ENCODE measurements at places on chromosomes 16 and 17.

DNA sequence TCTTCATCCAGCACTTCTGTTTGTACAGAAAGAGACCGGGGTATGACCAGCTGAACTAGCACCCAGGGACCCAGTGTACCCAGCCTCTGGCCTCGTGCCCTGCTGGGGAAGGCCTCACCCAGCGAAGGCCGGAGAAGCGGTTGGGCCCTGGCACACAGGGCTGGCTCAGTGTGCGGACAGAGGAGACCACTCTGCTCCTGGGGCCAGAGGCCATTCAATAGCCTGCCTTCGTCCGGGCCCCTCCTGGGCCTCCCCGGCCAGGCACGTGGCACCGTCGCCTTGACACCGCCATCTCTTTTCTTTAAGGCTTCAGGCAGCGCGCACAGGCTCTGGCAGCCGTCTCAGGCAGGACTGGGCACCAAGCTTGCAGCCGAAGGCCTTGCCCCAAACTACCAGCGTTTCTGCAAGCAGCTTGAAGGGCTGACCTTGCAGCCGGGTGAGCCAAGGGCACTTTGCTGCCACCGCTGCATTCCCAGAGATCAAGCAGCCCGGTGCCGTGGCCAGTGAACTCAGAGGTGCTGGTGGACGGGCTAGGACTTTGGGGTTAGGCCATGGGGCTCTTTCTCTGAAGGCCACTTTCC is 8.0 kb downstream of the TAX1BP3 start:
- DNase-seq = no peak

DNA sequence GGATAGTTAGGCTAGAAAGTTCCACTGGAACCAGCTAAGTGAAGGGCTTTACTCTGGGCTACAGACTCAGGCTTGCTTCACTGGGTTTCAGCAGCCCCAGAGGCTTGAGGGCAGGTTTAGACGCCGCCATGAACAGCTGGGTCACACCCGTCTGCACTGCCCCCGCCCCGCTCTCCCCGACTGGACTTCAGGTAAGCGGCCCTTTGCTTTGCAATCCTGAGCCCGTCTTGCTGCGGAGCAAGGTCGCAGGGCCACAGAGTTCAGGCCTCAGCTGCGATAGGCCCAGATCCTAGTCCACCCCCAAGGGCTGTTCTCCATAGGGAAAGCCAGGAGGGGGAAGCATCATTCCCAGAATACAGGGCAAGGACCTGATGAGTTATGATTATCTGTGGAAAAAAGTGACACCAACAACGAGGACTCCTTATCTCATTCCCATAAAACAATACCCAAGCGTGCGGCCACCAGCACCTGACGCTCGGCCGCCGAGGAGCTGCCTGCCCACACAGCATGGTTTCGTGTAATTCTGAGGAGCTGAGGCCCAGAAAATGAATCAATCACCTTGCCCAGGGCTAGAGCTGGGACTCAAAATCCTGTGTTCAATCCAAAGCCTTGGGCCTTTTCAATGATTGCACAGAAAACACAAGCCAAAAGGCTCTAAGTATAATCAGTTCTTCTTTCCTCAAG is 20.4 kb downstream of the MEAK7 start:
- DNase-seq = no peak

DNA sequence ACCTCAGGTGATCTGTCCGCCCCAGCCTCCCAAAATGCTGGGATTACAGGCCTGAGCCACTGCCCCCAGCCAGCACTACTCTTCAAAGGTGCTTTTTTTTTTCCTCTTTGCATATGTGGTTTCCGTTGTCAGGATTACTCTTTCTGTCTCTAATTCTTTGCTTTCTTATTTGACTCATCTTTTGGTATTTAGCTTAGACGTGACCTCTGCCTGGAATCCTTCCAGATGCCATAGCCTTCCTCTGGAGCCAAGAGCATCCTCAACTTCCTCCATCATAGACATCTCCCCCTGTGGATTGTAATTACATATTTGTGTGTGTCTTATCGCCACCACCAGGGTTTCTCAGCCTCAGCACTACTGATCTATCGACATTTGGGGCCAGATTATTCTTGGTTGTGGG is 84.4 kb upstream of the XYLT1 start:
- no peak for DNase-seq

DNA sequence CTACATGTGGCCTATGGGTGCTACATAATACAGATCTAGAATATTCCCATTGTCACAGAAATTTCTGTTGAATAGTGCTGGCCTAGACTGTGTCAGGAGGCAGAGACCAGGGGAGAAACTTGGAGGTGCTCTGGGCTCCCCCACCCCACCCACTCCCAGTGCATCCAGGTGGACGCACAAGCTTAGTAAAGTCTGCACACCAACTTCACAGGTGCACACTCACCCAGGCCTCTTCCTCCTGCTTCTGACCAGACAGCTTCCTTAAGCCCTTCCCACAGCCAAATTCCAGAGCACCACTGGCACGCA is 7.6 kb upstream of the CNP start:
- DNase-seq = no peak

GRCh38 chr17:58343131-58343530 is 8.9 kb downstream of the SUPT4H1 start:
- no peak for DNase-seq

GRCh38 chr17:31528291-31528874 is 136.9 kb downstream of the RAB11FIP4 start:
- DNase-seq = no peak

DNA sequence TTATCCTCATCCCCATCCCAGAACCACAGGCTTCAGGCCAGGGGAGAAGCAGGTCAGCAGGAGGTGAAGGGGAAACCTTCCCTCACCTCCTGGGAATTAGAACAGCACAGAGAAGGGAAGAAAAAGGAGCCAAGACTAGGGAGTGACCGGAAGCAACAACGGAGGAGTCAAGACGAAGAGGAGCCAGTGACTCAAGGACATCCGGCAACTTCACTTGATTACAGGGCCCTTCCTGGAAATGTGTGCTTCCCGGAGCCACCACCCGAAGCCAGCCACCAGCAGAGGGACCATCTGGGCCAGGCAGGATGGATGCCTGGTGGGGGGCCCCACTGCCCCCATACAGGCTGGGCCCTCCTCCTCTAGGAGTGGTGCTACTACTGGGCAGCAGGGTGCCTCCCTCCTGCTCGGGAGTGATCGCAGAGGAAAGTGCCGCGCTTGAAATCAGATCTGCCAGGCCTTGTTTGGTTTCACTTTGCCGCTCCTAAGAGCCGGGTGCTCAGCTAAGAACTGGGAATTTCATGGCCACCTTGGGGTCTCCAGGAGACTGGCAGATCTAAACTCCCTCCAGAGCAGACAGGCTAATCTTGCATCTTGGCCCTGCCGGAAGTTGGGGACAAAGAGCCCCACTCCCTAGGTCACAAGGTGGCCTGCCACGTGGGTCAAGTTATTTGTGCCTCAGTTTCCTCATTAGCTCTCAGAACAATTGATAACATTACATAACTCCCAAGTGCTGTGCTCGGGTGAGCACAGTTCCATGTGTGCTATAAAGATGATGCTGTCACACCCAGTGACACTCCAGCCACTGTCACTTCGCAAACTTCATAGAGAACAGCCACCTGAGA is 6.6 kb downstream of the CDC42EP4 start:
- peak; percentile 59 for DNase-seq

- DNase-seq = no peak
Measured at GRCh38 chr16:4675864-4676786, 17.2 kb upstream of the NUDT16L1 start.
